CD14-positive monocyte (primary cell): ENCODE measurements at places on chromosomes 3 and 15. TPM values are rescaled to one million over a fixed set of nuclear protein-coding genes. Genes with fewer than 3 reads are reported as not detected.

DNA sequence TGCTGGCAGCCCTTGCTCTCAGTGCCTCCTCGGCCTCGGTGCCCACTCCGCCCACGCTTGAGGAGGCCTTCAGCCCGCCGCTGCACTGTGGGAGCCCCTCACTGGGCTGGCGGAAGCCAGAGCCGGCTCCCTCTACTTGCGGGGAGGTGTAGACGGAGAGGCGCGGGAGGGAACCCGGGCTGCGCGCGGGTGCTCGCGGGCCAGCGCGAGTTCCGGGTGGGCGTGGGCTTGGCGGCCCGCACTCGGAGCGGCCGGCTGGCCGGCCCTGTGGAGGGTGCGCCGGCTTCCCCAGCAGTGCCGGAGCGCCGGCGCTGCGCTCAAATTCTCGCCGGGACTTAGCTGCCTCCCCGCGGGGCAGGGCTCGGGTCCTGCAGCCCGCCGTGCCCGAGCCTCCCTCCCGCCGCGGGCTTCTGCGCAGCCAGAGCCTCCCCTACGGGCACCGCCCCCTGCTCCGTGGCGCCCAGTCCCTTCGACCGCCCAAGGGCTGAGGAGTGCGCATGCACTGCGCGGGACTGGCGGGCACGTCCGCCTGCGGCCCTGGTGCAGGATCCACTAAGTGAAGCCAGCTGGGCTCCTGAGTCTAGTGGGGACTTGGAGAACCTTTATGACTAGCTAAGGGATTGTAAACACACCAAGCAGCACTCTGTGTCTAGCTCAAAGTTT is 231.5 kb downstream of the EFHB start:
- no peaks in the 10 kb centered on the region for H3K27me3 ChIP-seq
- no peaks in the 10 kb centered on the region for H3K36me3 ChIP-seq
- no peaks in the 10 kb centered on the region for H3K4me1 ChIP-seq
- DNase-seq: no peak

- DNase-seq: no peak
- H3K27me3 ChIP-seq: no peaks in the 10 kb centered on the region
- H3K4me1 ChIP-seq: peaks cover 36% of the 10 kb centered on the region
- H3K27ac ChIP-seq: no peak overlapping the region
- no peak overlapping the region for H3K4me3 ChIP-seq
- H3K36me3 ChIP-seq: no peaks in the 10 kb centered on the region
Measured at GRCh38 chr15:60399931-60400330, 2.1 kb upstream of the ANXA2 start.

DNA sequence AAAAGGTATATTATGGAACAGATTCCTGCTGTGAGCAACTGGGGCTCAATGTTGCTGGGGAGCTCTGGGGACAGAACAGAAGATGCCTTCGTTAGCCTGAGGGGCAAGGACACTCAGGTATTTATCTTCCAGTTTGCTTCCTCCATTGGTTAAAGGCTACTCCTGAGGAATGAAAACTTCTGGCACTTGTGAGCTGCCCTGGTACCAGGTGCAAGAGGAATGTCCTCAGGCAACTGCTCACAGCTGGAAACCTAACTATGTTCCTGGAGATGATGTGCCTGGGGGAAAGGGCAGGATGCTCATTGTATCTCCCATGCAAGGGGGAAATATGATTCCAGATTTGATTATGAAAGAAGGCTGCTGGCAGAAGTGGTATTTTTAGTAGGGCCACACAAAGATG is 54.0 kb upstream of the BBX start:
- DNase-seq: no peak
- H3K4me3 ChIP-seq: no peak overlapping the region
- no peak overlapping the region for H3K27ac ChIP-seq
- H3K27me3 ChIP-seq: no peaks in the 10 kb centered on the region
- H3K36me3 ChIP-seq: no peaks in the 10 kb centered on the region

The CHCHD4 gene
- polyA plus RNA-seq: 13.6 TPM
